ENCODE measurements at places on chromosomes 2 and 18.
A peak's percentile ranks its signal among the peaks of the same experiment; 100 is the strongest.

DNA sequence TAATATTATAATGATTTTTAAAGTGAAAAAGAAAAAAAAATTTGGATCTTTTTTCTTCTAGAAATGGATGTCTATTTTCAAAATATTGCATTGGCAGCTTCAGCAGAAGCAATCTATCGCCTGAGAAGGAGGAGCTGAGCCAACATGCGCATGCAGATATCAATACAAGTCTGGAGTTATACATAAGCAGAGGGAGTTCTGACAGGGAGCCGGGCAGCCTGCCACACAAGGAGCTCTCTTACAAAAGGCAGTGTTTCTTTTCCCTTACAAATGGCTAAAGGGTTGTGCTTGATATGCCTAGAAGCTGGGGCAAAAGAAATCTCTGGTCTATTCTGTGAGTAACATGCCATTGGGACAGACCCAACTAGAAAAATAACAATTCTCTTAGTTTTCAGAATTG is 291.9 kb upstream of the TRIB2 start:
- no peak for DNase-seq

DNA sequence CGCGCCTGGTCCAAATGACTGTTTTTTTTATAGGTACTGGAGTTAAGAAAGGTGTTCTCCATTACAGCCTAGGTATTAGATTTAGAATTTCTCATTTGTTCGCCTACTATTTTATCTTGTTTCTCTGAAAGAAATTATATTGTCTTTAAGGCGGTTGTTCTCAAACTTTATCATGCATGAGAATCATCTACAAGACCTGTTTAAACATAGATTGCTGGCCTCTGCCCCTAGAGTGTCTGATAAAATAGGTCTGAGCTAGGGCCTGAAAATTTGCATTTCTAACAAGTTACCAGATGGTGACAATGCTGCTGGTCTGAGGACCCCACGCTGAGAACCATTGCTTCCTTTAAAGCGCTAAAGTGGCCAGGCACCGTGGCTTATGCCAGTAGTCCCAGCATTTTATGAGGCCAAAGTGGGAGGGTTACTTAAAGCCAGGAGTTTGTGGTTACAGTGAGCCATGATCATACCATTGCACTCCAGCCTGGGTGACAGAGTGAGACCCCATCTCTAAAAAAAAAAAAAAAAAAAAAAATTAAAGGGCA is 34.0 kb upstream of the RNF138 start:
- no peak for DNase-seq

DNA sequence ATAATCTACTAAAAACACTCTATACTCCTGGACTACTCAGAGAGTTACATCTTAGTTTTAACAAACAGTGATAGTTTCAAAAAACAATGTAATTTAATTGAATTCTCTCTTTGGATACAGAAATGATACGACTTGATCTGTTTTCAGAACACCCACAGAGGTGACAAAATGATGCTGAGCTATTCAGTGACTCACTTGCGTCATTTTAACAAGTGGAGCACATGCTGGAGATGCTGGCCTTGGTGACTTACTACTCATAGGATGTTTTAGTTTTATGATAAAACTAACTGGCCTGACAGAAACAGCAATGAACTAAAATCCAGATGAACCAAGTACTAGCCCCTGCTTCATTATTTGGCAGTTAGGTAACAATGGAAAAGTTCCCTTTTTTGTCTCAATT is 101.3 kb upstream of the ITGB6 start:
- DNase-seq: no peak

GRCh38 chr2:178391701-178392100 is 59.3 kb downstream of the PRKRA start:
- no peak for DNase-seq

- DNase-seq: no peak
Measured at GRCh38 chr2:181679544-181679979, 755 bp downstream of the NEUROD1 start.

DNA sequence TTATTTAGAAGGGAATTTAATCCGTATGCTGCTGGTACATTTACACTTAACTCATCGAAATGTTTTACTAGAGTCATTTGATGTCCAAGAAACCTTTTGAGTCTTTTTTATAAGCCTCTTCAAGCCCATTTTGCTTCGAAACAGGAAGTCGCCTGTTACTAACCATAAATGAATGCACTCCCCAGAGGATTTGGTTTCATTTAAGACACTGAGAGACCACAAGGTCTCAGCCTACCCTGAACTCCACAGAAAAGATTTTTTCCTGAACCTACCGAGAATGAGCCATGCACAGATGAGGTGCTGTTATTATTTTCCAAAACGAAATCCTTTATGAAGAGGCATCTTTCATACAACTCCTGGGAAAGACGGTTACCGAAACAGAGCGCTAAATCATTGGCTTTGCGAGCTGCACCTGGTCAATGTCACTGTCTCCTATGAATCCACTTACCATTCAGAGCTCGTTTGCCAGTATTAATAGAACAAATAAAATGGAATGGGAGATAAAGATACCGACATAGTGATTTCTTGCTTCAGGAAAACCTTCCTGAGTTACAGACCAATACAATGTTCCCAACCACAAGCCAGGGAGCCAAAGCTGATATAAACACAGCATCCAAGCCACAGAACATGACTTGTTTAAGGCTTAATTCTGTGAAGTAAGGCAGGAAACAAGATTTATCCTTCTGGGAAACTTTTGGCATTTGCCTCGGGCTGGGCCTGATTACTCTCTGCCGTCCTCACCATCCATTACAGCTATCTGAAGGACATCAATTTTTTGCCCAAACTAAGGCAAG is 382.1 kb downstream of the OSR1 start:
- DNase-seq: peak; percentile 95

DNA sequence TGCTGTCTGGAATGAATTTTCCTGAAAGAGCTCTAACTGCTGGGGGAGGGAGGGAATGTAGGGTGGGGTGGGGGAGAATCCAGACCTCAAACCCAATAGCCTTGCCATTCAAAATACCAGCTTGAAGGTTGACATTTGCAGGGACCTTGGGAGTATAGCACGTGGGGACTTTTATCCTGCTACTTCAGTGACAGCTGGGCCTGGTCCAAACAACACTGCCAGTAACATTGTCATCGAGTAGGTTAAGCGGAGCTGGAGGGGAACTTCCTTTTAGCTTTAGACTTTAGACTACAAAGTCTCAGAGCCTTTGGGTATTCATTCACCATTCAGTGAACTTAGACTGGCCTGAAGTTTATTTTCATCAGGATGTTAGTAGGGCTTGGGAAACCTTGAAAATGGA is 248.7 kb downstream of the MEIS1 start:
- no peak for DNase-seq

- DNase-seq: no peak
Measured at GRCh38 chr2:180842461-180842860, 137.9 kb upstream of the UBE2E3 start.

- DNase-seq: no peak
Measured at GRCh38 chr2:225317186-225317585, 82.3 kb upstream of the NYAP2 start.

DNA sequence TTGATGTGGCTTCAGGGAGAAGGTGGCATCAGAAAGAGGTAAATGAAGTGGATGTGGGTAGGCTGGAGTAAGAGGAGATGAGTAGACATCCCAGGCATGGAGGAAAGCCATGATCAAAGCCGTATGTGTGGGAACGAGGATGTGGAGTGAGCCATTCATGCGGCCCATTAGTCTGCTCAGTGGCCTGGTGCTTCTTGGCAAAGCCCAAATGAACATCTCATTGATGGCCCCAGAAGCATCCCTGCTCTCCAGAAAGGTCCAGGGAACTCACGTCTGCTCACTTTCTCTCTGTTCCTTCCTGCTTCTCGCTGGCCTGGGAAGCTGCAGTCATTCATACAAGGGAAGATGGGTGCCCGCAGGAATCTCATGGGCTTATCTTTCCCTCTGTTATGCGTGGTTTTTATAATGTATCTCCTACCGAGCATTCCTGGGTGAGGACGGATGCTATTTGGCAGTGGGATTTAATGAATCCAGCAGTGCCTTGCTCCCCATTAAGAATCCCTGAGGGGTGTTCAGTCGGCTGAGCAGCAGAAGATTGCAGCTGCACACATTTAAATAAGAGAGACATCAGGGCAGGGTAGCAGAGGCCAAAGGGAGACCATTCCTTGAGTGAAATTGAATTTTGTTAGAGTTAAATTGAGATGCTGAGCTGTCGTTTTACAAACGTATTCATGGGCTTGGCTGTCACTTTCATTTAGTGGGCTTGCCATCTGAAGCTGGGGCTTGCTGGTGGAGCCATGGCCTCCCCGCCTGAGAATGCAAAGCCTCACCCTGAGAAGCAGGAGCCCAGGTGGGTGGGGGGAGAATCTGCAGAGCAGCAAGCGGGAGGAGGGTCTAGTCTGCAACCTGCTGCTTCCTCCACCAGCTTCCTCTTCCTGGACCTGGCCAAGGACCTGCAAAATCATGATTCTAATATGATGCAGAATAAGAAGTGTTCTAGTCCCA is 64.5 kb downstream of the LYPD1 start:
- no peak for DNase-seq

DNA sequence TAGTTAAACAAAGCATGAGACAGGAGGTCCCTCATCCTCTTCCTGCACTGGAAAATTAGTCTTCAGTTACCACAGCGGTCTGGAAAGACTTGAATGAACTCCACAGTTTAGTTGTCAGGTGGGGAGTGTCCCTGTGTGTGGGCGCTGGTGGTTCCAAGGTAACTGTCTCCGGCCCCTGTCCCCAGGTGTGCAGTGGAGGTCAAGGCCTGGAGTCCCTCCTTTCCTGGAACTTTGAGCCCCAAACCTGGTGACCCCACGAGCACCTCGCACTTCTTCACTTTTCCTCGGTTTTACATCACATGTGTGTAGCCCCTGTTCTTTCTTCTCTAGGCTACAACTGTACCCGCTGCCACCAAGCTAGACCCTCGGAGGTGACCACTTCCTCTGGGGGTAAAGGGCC is 28.0 kb upstream of the INHBB start:
- DNase-seq: no peak

DNA sequence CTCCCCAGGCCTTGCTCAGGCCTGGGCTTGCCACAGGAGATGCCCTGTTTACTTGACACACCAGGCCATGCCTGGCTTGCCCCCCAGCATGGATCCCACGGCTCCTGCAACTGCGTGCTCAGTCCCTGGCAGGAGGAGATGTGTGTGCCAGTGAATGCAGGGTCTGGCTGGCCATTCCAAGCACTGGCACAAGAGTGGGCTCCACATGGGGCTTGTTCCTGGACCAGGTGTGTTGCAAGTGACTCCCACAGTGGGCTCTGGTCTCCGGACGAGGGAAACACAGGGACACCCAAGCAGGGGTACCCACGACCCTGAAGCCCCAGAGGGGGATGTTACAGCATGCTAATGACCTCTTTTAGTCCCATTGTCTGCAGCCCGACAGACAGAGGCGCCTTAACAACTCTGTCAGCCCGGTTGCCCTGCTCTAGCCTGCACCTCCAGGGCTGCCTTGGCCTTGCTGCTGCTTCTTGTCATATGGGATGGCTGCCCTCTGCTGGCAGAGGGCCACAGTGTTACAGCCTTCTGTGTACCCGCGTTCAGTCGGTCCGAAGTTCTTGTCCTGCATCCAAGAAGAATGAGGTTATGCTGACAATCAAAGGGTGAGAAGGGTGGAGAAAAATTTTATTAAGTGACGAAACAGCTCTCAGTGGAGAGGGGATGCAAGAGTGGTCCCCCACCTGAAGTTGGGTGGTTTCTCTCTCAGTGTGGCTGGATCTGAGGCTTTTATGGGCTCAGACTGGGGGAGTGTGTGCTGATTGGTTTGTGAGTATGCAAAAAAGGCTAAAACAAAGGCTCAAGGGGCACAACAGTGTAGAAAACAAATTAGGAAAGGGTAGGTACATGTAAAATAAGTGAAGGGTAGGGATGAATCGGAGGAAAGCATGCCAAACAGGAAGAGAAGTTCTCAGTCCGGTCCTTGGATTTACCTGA is 180.4 kb downstream of the MBD5 start:
- DNase-seq: peak; percentile 48

- no peak for DNase-seq
Measured at GRCh38 chr2:112151701-112152440, 13.7 kb downstream of the FBLN7 start.

DNA sequence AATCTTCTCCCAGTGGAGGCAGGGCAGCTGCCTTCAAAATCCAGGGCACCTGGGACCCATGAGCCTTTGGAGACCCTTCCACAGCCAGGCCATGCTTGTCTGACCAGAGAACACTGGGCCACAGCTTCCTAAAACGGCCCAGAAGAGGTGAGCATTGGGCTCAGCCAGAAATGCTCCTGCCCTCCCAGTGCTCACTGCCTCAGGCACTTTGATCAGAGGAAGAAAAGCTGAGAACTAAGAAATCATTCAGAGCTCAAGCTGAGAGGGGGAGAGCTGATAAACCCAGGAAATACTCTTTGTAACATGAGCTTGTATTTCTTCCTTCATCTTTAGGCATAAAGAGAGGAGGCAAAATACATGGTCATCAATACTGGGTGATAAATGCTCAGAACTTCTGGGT is 365.5 kb upstream of the KLHL29 start:
- DNase-seq: no peak

DNA sequence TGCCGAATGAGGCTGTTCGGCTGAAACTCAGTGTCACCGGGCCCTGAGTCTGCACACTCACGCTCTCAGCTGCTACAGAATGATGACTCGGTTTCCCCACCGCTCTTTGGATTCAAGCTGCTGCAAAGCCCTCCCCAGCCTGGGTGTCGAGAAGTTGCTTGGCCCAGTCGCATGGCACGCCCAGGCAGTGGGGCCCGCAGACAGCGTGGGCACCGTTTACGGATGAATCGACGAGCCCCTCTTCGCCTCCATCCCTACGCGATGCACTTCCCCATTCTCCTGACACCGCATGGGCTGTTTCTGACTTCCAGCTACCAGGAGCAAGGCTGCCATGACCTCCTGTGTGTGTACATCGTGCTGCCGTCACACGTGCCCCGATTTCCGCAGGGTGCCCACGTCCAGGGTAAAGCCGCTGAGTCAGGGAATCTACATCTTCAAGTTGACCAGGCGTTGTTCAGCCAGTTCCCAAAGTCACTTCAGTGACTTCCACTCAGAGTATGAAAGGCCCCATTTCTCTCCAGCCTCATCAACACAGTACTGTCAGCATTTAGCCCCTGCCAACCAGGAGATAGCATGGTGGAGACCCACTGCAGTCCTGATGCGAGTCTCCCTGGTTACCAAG is 60.3 kb upstream of the GPC1 start:
- no peak for DNase-seq

- no peak for DNase-seq
Measured at GRCh38 chr2:233551491-233551890, 15.1 kb downstream of the USP40 start.

DNA sequence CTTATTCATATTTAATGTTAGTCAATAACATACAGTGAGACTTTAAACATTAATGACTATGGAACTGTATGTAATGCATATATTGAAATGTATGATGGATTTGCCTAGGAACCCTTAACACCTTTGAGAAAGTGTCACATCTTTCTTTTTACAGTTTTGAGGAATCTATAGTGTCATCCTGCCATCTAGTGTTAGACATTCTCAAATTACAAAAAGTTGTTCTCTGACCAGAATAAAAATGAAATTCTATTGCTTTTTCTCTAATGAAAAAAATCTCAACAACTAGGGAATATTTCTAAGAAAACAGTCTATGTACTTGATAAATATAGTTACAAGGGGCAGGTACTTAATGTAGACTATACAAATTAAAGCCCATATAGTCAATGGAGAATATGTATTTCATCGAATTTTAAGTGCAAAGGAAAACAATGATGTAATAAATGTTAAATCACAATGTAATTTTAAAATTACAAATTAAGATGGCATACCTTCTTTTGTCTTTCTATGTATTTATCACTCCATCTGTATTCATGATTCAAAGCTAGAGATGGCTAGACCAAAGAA is 5.1 kb upstream of the CALCRL start:
- peak; percentile 37 for DNase-seq

GRCh38 chr2:24754985-24755705 is 38.0 kb downstream of the PTRHD1 start:
- no peak for DNase-seq
